ENCODE measurements at places on chromosomes 13 and 19.
A peak's percentile ranks its signal among the peaks of the same experiment; 100 is the strongest.

- peak; percentile 10 for DNase-seq
Measured at GRCh38 chr19:54662730-54663129, at the start of gene LILRB4. Gene LILRB4, plus strand, starts transcription at chr19:54662985. Its CDS starts 49 bp downstream, at chr19:54663034.

DNA sequence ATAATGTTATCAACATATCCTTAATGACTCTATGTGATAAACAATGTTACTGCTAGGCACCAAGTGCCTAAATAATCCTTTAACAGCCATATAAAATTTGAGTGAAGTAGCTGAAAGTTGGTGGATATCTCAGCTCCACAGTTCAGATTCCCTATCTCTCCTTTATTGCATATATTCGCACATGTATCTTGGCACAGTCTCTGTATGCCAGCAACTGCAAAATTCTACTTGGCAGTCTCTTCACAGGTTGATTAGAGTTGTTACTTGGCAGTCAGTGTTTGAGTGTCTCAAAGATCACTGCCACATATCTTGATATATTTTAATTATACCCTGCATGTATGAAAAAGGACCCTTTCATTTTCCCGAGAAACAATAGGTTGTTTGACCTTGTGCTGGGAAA is 879.3 kb downstream of the OLFM4 start:
- DNase-seq, result no peak

GRCh38 chr13:41820581-41821237 is 140.2 kb downstream of the VWA8 start:
- no peak for DNase-seq

DNA sequence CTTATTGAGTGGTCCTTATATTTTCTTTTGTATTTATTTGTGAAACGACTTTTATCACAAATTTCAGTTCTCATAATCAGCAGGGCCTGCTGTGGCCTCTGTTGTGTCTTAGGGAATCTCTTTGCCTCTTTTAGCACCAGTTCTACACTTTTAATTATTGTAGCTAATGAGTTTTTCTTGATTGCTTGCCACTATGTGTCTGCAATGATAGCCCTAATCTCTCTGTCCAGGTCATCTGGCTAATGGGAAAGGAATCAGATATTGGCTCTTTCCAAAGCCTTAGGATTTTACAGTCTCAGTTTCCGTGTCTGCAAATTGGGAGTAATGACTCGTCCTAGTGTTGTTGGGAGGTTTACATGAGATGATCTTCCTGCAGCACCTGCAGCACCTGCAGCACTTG is 10.2 kb downstream of the WDFY2 start:
- DNase-seq, result no peak

DNA sequence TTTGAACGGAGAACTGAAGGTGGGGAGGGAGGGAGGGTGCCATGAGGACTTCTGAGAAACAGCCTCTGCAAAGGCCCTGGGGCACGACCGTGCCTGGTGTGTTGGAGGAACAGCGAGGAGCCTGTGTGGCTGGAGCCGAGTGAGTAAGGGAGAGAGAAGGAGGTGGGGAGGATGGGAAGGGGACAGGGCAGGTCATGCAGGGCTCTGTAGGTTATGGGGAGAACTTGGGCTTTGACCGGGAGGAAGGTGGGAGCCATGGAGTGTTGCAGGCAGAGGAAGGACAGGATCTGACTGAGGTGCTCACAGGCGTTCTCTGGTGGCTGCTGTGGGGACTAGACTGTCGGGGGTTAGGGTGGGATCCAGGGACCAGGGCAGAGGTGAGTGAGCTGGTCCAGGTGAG is 6.7 kb downstream of the MPND start:
- no peak for DNase-seq

DNA sequence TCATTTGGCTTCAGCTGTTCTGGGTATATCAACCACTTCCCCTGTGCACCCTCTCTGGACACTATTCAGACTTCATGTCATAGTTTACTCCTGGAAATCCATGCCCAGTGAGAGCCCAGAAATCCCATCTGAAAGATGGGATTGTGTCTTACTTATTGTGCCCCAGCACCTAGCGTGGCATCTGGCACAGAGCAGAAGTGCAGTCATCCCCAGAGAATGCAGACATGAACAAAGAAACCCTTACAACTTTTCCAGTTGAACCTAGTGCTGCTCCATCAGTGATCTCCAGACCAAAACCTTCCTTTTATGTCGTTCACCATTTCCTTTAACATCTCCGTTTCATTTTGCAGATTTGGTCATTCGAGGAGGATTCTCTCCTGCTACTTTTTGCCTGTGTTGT is 60.6 kb downstream of the MBNL2 start:
- DNase-seq, result no peak

- no peak for DNase-seq
Measured at GRCh38 chr19:4014541-4015491, 7.3 kb downstream of the PIAS4 start.

GRCh38 chr13:23766939-23767338 is 122.3 kb downstream of the MIPEP start:
- DNase-seq, result no peak

DNA sequence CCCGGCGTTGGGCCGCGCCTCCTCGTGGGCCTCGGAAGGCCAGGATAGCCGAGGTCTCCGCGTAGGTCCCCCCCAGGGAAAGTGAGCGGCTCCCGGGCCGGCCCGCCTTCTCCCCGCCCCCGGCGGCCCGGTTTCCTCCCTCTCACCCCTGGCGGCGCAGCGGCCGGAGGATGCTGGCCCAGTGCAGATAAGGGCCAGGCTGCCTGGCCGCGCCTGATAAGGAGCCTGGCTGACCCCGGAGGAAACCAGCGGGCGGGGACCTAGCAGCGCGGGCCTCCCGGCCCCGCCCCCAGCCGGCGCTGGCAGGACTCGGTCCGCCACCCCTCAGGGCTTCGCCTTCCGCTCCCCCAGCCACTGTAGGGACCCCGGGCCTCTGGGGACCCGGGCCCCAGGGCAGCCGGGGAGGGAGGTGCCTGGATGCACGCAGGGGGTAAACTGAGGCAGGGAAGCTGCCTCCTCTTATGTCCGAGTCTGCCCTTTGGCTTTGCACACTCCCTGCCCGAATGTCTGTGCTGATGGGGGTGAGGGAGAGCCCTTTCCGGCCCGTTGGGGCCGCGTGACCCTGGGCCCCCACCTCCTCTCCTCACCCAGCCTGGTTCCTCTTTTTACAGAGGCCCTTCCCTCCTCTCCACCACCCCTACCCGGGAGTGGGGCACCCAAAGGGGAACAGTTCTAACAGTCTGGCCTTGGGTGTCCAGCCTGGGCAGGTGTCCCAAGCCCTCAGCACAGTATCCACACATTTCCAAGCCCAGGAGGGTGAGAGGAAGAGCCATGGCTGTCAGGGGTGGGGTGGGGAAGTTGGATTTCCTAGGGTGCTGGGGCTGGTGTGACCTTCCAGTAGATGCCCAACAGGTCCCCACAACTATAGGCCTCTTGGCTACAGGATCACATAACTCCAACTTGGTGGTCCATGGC is at the start of gene LYL1:
Gene LYL1, minus strand, starts transcription at position 193 of the 915 bp plus-strand sequence. CDS start 1,687 bp downstream, outside the sequence.
- DNase-seq, result peak; percentile 68

DNA sequence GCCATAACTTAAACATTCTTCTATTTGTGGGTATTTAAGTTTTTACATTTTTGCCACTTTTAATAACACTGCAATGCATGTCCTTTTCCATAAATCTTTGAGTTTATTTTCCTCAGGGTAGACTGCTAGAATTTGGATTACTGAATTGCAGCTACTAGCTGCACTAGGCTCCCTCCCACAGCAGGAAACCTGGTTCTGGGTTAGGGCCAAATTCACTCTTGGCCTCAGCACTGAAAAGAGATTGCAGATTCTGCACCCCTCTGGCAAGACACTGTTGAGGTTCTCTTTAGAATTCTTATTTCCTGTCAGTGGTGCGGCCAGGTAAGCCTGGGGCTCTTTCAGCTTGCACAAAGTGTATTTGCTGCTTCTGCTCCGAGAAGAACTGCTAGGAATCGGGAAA is 155.7 kb downstream of the ENOX1 start:
- no peak for DNase-seq

DNA sequence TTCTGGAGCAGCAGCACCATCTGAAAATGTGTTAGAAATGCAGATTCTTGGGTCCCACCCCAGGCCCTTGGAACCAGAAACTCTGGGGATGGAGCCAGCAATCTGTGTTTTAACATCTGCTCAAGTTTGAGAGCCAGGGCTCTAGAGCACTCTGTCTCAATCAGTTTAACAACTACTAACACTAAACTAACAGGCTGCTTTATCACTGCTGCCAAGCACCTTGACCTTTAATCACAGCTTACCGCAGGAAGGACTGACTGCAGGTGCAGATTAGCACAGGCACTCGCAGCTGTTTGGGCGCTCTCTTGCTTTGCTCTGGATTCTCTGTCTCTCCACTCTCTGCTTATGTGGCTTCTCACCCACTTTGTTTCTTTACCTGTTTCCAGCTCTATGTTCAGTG is 163.5 kb downstream of the MTUS2 start:
- DNase-seq, result no peak

GRCh38 chr13:78139765-78140164 is 221.1 kb upstream of the EDNRB start:
- no peak for DNase-seq

DNA sequence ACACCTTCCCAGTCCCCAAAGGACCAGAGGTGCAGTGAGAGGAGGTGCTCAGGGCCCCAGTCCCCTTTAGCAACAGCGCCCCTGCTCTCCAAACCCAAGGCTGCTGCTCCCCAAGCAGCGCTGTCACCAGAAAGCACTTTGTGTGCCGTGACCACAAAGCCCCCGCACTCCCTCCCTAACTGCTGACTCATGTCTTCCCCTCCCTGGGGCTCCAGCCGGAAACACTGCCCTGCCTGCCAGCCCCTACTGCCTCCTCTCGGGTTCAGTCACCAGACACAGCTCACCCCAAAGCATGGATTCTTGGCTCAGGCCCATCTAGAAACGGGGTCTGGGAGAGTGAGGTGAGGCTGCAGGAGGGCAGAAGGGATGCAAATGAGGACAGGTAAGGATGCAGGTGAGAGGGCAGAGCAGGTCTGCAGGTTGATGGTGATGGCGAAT is 4.9 kb upstream of the TNFSF14 start:
- peak; percentile 78 for DNase-seq

GRCh38 chr19:54573330-54573872 is at the start of gene LILRA2:
Gene LILRA2, plus strand, starts transcription at chr19:54573790. Its CDS starts 89 bp downstream, at chr19:54573879.
- DNase-seq, result no peak

GRCh38 chr19:47143322-47144073 is 12.9 kb downstream of the SAE1 start:
- DNase-seq, result no peak

DNA sequence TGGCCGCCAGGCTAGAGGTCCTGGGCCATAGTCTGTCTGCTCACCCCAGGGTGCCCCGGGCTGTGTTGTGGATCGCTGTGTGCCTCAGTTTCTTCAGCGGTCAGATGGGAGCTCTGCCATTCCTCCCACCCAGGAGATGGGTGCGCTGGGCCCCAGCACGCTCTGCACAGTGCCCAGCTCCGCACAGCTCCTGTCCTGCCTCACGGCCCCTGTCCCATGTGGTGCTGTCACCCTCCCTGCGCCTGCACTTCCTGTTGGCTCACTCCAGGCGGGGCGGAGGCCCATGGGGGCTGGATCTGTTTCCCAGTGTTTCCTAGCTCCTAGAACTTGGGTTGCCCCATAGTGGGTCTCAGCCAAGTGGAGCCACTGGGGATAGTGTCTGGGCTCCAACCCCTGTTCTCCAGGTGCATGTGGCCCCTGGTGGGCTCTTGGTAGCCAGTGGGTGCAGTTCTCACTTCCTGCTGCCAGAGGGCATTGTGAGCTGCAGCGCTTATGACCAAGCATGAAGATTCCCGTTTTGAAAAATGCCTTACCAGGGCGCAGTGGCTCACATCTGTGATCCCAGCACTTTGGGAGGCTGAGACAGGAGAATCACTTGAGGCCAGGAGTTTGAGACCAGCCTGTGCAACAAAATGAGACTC is 69.8 kb downstream of the KDM4B start:
- peak; percentile 35 for DNase-seq

DNA sequence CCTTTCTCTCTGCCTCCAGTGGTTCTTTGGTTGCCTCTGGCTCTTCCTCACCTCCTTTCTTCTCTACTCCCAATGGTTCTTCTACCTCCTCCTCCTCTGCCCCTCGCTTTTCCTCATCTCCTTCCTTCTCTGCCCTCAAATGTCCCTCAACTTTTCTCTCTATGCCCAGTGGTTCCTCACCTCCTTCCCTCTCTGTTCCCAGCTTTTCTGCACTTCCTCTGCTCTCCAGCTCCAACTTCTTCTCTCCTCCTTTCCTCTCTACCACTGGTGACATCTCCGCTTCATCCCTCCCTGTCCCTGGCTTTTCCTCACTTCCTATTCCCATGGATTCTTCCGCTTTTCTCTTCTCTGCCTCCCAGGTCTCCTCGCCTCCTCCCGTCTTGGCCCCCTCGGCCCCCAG is 7.8 kb downstream of the PALM3 start:
- no peak for DNase-seq

DNA sequence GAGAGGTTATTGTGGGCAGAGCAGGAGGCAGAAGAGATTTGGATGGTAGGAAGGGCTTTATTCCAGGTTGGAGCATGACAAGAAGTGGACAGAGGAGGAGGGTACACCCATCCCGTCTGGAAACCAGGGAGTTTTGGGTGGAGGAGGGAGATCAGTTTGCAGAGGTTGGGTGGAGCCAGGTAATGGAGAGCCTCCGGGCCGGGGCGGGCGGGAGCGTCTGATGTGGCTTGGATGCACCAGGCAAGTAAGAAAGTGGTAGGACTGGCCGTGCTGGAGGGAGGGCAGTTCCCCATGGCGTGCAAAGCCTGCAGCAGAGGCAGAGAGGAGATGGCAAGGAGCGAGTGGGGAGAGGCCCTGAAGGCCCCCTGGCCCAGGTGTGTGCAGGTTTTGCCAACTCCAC is 10.9 kb downstream of the IGFLR1 start:
- DNase-seq, result no peak

DNA sequence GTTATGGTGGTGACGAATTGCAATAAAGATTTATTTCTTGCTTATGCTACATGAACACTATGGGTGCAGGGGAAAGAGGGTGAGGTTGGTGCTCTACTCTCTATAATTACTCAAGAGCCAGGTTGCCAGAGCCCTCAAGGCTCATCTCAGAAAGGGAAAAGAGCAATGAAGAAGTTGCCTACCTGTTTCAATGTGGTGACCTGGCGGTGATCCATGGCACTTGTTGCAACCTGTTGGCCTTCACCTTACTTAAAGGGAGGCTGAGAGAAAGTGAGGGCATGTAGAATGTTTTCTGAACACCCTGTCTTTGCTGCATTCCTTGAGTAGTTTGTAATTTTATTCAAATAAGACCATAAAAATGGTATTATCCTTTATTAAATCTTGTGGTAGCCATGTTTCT is 394.4 kb downstream of the GPC6 start:
- no peak for DNase-seq

GRCh38 chr13:97234236-97234635 is 12.1 kb downstream of the MBNL2 start:
- no peak for DNase-seq
